ENCODE measurements at places on chromosomes 16 and 17.
A peak's percentile ranks its signal among the peaks of the same experiment; 100 is the strongest.

DNA sequence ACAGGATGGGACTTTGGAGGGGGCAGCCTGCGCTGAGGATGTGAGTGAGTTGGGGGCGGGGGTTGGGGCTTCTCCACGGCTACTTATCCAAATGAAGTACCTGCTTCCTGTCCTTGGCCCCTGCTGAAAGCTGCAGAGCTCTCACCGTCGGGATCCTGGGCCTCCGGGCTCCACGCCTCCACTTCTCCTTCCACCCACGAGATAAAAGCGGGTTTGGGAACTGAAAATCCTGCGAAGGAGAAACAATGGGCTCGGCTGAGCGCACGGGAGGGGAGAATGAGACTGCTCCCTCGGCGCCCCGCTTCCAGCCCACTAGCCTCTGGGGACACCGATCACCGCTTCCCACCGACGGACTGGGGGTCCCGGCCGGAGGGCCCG is 486 bp downstream of the ZNF785 start:
- peak; percentile 59 for DNase-seq

DNA sequence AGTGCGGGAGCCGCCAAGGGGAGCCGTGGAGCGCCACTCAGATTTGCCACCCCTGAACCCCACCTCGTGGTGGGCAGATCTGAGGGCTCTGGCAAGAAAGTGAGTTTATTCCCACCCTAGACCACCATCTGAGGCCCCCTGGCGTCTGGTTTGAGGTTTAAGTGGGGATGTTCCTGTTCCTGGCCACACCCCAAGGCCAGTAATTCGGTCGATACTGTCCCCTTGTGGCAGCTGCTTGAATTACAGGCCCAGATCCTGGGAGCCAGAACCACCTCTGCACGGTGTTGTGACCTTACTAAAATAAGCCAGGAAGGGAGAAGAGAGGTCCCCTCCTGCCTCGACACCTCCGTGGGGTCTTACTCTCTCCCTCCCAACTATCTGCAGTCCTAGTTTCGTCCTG is 3.3 kb upstream of the LAT start:
- DNase-seq: peak; percentile 68

DNA sequence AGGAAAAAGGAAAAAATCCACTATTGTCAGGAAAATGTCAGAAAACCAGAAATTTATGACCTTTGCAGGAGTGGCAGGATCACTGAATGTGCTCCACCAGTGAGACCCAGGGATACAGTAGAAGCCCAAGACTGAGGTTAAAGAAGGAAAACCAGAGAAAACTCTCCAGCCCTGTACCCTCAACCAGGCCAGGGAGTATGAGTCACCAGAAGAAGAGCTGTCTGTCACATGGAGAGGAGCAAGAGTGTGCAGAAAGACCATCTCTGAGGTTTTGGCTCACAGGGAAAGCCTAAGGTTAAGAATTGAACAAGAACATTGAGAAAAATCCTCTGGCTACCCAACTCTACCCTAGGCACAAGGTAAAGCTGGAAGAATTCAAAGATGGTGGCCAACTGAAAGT is 47.6 kb upstream of the MON1B start:
- no peak for DNase-seq

- DNase-seq: peak; percentile 89
Measured at GRCh38 chr17:8629371-8630226, 926 bp downstream of the MYH10 start.

DNA sequence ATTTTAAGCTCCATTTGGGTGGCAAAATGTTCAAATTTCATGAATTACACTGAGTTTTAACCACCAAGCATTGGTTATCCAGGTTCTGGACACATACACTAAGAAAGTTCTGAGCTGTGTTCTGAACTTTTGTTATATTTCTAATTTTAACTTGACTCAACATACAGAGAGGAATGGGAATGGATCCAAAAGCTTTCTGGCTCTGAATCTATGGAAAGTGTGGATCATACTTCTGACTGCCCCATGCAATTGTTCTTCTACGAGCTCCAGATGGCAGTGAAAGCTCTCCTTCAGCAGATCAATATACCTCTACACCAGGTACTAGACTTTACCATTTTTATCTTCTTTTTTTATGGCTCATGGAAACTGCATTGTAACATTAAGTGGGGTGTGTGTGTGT is 113.0 kb upstream of the NOG start:
- DNase-seq: no peak

GRCh38 chr17:80504686-80505413 is 28.4 kb upstream of the NPTX1 start:
- no peak for DNase-seq

DNA sequence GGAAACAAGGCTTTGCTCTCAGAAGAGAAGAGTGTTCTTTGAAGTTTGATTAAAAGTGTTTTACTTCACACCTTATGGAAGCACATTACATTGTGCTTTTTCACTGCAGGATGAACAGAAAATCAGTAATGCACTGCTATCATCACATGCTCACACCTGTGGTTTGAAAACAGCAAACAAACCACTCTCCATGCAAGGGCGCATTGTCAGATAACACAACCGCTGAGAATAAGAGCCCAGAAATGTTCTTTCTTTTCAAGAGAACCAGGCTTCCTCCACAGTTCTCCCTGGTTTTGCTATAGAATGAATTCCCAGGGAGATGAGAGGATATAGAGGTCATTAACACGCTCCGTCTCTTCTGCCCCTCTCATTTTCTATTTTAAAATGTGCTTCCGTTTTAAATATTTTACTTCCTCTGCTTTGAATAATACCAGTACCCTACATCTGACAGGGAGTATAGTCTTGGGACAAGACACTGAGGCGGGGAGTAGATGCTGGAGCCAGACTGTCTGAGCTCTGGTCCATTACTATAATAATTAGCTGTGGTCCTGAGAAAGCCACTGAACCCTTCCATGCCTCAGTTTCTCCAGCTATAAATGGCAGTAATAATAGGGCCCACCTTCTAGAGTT is 71.6 kb downstream of the CDK5R1 start:
- peak; percentile 33 for DNase-seq

- DNase-seq: no peak
Measured at GRCh38 chr16:11903906-11904305, 11.8 kb downstream of the GSPT1 start.

GRCh38 chr17:8384801-8385378 is 1.9 kb upstream of the RPL26 start:
- no peak for DNase-seq

DNA sequence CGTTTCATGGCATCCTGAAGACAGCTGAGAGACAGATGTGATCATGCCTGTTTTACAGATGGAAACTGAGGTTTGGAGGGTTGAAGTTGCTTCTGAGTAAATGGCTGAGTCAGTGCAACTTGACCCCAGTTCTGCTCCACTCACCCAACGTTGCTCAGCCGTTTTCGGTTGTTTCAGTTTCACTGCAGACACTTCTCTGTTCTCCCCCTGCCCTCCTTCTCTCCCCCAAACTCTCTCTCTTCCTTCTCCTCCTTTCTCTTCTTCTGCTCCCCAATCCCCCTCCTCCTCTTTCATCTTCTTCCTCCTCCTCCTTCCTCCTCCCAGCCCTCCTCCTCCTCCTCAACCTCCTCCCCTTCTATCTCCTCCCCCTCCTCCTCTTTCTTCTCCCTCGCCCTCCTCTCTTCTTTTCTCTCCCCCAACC is 9.4 kb upstream of the CEP20 start:
- no peak for DNase-seq

- DNase-seq: peak; percentile 63
Measured at GRCh38 chr17:28717578-28718332, at the start of gene RAB34. Gene RAB34, minus strand, starts transcription at chr17:28717868. Its CDS starts 602 bp downstream, at chr17:28717266.

- no peak for DNase-seq
Measured at GRCh38 chr16:78331731-78332130, 232.3 kb downstream of the WWOX start.

GRCh38 chr17:49965524-49965909 is 3.5 kb upstream of the DLX4 start:
- DNase-seq: no peak

DNA sequence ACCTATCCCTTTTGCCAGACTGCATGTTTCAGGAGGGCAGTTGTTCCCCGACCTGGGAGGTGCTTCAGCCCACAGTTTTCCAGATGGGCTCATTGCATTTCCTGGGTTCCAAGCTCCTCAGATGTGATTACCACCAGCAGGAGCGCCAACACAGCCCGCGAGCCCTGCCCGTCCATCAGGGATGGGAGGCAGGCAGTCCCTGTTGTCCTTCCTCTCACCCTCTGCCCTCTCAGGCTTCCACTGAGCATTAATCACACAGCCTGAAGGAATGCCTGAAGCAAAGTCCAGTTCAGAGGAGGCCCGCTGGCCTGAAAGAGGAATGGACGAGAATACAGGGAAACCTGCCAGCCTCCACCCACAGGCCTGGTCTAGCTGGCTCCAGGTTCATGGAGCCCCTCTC is 256.3 kb upstream of the SDK2 start:
- no peak for DNase-seq

- DNase-seq: no peak
Measured at GRCh38 chr16:13883276-13883675, 36.7 kb upstream of the ERCC4 start.

DNA sequence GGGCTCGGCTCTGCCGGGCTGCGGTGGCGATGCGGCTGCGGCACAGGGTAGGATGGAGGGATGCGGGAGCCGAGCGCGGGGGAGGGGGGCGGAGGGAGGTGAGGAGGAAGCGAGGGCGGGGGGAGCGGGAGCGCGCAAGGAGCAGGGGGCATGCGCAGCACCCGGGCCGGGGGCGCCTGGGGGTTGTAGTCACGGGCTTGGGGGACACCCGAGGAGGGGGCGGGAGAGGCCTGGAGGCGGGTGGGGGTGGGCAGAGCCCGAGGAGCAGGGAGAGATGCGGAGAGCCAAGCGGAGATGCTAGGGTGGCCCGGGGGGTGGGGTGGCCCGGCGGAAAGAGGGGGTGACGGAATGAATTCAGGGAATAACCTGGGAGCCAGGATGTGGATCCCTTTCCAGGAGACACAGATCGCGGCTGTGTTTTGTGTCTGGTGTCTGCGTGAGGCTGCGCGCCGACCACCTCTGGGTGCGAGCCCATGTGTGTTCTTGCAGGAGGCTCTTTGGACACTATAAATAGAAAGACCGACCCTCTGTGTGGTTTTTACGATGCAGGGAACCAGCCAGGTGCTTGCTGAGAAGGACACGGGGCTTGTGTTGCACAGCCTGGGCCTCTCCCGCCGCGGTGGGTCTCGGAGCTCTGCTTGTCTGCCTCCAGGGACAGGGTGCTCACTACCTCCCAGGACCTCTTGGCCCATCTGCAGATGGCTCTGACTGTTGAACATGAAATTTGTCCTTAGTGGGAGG is at the start of gene STX1B:
Gene STX1B (minus strand): TSS at position 54 of the 741 bp plus-strand sequence. CDS start 242 bp downstream, outside the sequence.
- no peak for DNase-seq

DNA sequence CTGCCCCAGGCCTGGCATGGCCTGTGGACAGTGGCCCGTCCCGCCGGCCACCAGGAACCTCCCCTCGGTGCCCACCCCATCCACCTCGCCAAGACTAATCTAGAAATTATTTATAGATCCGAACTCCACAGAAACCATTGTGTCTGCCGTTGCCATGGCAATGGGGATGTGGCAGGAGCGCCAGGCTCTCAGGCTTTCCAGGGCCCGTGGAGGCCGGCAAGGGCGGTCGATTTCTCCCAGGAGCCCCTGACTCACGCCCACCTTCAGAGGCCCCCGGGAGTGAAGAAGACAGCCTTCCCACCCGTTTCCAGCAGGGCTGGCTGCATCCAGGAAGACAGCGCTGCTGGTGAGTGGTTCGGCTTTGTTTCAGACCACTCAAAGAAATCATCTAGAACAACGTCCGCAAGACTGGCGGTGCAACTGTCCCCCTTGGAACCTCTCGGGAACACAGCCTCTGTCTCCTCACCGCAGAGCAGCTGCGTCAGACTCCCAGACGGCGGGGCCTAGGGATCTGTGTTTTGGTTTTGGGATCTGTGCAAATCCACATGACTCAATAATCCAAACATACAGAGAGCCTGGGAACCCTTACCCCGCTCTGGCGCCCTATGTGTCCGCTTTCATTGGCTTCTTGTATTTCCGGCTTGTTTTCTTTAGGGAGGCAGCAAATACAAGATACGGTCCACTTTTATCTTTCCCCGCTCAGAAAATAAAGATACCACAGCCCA is 48.5 kb upstream of the ZCCHC14 start:
- DNase-seq: no peak

DNA sequence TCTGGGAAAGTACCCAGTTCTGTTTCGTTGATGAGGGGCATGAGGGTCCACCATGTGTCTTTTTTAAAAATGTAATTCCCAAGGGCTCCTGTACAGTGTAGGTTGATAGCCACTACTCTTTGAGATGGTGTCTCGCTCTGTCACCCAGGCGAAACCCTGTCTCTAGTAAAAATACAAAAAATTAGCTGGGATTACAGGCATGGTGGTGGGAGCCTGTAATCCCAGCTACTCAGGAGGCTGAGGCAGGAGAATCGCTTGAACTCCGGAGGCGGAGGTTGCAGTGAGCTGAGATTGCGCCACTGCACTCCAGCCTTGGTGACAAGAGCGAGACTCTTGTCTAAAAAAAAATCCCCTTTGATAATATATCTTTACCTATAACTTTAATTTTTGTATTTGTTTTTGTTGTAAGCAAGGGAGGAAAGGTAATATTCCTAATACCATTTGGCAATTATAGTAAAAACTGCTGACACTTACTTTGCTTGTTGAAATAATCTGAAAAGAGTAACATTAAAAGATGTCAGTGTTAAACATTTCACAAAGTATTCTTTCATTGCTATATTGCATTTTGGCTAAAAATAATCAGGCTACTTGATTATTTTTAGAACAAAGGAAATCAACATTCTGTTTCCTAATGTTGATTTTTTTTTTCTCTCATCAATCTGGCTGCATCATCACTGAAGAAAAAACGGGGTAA is 11.8 kb downstream of the KPNA2 start:
- DNase-seq: no peak

DNA sequence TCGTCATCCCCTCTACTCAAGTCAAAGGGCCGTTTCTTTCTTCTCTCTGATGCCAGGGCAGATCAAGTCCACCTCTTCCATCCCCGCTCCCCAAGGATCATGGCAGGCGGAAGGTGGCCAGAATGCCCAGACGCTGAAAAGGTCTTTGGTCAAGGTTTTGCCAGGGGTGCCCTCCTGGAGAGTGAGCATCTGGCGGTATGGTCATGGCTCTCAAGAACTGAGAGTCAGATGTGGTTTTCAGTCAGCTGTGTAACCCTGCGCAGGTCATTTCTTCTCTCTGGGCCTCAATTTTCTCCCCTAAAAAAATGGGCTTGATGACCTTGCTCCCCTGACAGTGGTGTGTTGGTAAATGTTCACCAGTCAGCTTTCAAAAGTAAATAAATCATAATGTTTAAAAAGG is 12.4 kb downstream of the FOXN1 start:
- DNase-seq: no peak

- peak; percentile 63 for DNase-seq
Measured at GRCh38 chr16:31474173-31474714, 2.3 kb downstream of the TGFB1I1 start.

- DNase-seq: no peak
Measured at GRCh38 chr17:70896843-70897242, 727.5 kb downstream of the KCNJ2 start.

GRCh38 chr16:52819405-52819804 is 233.3 kb downstream of the CHD9NB start:
- DNase-seq: no peak
